ENCODE measurements at places on chromosomes 2 and 18.

DNA sequence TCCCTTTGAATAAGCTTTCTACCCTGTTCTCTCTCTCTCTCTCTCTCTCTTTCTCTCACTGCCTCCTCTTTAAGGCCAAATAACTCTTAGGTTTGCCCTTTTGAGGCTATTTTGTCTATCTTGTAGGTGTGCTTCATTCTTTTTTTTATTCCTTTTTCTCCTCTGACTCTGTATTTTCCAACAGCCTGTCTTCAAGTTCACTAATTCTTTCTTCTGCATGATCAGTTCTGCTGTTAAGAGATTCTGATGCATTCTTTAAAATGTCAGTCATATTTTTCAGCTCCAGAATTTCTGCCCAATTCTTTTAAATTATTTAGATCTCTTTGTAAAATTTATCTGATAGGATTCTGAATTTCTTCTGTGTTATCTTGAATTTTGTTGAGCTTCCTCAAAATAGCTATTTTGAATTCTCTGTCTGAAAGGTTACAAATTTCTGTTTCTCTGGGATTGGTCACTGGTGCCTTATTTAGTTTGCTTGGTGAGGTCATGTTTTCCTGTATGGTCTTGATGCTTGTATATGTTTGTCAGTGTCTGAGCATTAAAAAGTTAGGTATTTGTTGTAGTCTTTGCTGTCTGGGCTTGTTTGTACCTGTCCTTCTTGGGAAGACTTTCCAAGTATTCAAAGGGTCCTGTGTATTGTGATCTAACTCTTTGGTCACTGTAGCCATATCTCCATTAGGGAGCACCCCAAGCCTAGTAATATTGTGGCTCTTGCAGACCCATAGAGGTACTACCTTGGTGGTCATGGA is 35.4 kb upstream of the DYNC1I2 start:
- DNase-seq = no peak

- DNase-seq = no peak
Measured at GRCh38 chr2:43169987-43170386, 56.4 kb downstream of the ZFP36L2 start.

DNA sequence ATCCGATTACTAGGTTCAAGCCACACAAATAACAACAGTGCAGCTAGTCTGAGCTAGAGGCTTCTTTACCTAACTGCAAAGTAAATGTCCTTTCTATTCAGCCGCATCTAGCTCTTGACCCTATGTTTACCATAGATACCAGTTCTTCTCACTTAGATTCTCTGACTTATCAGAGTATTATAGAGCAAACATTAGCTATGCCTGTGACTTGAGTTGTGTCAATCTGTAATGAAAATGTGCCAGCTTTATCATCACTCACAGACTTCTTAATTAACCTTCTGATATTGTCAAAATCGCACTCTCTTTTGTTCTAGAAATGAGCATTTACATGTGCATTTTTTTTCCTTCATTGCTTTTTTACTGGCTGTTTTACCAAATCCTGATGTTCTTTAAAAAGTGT is 79.9 kb downstream of the BCL11A start:
- no peak for DNase-seq

- DNase-seq = no peak
Measured at GRCh38 chr18:63181706-63182309, 137.8 kb downstream of the BCL2 start.

DNA sequence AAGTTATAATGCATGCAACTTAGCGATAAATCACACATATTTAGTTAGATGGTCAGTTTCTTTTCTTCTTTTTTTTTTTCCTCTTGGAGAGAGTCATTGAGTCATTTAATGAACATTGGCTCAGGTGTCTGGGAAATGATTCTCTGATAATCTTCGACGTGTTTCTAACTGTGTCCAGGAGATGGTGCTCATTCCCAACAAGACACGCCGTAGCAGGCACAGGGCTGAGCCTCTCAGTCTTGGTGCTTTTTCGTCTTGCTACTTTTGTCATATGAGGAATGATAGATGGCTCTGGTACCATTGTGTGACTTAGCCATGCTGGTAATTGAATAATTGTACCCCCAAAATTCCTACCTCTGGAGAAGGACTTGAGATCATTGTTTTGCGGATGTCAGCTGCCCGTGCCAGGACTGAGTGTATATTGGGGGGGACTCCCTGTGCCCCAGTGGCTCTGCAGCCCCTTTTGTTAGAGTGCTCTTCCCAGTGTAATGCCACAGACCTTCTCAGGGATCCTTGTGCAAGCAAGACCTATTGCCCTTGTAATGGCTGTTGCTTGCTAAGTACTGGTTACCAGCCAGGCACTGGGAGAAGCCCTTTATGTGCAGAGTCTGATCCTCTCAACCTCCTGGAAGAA is 107.6 kb upstream of the CYRIA start:
- DNase-seq = peak; percentile 63

- DNase-seq = peak; percentile 33
Measured at GRCh38 chr2:42084231-42084671, 36.4 kb downstream of the PKDCC start.

DNA sequence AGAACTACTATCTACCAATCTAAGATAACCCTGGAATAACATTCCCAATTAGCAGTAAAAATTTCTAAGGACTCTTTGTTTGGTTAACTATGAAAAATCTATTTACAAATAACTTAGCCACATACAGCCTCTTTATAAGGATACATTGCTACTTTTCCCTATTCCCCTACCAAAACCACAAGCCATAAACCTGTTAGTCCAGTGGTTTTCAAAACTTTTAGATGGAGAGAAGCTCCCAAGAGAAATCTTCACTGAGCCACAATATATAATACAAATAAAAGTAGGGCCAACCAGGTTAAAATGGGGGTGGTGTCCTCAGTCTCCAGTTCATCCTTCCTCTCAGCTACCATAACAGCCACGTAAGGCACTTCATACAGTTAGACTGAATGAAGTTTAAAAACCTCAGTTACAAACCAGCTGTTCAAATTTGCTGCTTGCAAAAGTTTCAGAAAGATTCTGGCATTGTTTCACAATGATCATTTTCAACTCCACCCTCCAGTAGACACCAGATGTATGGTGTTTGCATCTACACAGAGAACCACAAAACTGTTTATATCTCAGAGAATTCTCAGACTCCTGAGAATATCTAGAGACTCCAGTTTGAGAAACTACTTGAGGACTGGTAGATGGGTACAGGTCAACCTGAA is 26.0 kb downstream of the SOS1 start:
- peak; percentile 45 for DNase-seq

DNA sequence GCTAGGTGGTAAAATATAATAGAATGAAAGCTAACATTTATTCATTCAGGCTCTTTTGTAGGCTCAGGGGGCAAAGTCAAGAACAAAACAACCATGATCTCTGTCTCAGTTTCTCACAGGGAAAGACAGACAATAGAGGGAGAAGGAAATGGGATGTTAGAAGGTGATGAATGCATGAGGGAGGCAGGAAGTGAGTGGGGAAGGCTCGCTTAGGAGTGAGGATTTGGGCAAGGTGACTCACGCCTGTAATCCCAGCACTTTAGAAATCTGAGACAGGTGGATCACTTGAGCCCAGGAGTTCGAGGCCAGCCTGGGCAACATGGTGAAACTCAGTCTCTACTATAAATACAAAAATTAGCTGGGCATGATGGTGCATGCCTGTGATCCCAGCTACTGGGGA is 88.4 kb downstream of the CTIF start:
- no peak for DNase-seq

GRCh38 chr2:109055435-109055834 is 66.4 kb upstream of the EDAR start:
- no peak for DNase-seq

GRCh38 chr2:224086226-224086914 is 47.3 kb upstream of the SERPINE2 start:
- peak; percentile 84 for DNase-seq

DNA sequence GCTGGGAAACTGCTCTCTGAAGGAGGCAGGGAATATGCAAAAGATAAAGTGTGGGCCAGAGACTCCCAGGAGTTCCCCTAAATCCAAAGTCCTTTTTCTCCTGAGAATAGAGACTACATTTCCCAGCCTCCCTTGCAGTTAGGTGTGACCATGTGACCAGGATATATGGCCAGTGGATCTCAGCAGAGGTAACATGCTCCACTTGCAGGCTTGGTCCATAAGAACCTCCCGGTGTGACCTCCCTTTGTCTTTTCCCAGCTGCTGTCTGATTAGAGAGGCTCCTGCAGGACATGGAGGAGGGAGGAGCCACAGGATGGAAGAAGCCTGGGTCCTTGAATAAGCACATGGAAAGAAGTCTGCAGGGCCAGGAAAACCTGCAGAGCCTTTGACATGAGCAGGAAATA is 76.2 kb downstream of the TGFA start:
- DNase-seq = no peak

- no peak for DNase-seq
Measured at GRCh38 chr2:186348200-186348599, 137.9 kb upstream of the ZC3H15 start.

GRCh38 chr2:159262226-159262625 is 24.3 kb downstream of the WDSUB1 start:
- DNase-seq = peak; percentile 52

DNA sequence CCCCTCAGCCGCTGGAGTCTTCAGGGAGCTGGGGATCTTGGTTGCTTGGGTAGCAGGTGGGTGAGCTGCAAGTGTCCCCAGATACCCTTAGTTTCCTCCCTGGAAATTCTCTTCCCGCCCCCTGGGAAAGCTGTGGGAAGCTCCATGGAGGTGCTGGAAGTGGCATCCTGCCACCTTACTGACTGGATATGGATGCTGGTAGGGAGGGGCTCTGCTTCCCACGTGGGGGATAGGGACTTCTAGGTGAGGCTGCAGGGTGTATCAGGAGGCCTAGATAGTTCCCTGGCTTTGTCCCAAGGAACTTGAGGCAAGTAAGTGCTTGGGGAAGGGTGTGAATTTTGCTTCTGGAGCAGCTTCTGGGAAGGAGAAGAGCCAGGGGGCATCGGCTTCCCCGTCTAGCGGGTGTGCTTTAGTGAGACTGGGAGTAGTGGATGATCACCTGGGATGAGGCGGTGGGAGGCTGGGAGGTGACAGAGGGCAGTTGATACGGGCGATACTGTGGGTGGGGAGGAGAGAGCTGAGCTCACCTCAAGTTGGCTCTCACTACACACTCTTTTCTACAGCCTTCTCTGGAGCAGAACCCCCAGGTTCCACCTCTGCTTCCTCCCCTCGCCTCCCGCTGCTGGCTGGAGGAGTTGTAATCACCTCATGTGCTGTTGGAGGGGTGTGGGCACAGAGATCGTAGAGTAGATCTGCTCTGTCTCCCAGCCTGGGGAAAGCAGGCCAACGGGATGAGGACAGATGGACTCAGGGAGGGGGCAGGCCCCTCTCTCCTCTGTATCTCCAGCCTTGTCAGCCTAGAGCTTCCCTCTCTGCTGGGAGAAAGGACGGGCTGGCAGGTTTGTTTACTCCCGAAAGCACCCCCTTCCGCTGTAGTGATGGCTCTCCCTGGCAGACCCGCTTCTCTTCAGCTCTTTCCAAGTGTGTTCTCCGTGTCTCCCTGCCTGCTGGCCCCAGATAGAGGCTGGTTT is 19.8 kb downstream of the TET3 start:
- no peak for DNase-seq

GRCh38 chr2:240871071-240871958 is 2.7 kb downstream of the AGXT start:
- DNase-seq = no peak

GRCh38 chr18:57915865-57916582 is 112.9 kb upstream of the ATP8B1 start:
- no peak for DNase-seq

DNA sequence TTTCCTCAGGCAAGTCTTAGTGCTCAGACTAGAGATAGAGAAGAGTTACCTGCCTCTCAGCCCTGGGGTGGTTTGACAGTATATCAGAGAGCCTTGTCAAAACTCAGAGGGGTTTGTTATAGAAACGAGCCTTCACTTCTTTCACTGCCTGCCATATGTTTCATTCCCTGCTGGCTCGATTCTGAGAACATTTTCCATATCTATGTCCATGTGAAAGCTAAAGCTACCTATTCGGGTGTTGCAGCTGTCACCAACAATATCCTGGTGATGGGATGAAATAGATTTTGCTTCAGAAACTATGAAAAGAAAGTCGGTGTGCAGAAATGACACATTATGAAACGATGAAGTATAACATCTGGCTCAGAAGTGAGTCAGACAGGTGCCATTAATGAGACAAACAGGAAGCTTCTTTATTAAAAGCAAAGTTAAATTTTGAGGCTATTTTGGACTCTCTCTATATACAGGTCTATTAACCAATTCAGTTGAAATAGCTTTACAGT is 56.1 kb upstream of the TANK start:
- DNase-seq = no peak

GRCh38 chr2:215191477-215191876 is 53.1 kb upstream of the ABCA12 start:
- DNase-seq = no peak

DNA sequence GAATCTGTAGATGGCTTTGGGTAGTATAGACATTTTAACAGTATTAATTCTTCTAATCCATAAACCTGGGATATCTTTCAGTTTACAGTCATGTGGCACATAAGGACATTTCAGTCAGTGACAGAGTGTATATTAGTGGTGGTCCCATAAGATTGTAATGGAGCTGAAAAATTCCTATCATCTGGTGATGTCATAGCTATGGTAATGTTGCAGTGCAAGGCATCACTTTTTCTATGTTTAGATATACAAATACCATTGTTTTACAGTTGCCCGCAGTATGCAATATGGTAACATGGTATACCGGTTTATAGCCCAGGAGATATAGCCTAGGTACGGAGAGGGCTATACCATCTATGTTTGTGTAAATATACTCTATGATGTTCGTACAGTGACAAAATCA is 9.7 kb downstream of the CCDC150 start:
- DNase-seq = no peak

DNA sequence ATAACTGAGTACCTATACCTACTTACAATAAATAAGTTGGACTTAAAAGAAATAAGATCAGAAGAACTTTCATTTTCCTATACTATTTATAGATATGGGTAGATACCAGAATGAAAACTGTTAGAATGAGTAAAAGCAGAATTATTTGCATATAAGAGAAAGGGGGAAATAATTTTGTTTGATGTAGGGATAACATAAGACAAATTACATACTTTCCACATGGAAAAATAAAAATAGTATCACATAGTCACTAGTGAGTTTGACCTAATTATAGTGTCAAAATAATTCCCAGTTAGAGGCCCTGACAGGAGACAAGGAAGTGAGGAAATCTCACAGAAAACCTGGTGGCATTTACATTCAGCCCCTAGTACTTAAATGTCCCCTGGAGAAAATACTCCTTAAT is 28.6 kb downstream of the KCMF1 start:
- DNase-seq = no peak

- DNase-seq = peak; percentile 43
Measured at GRCh38 chr2:195559431-195559914, 97.6 kb upstream of the SLC39A10 start.

DNA sequence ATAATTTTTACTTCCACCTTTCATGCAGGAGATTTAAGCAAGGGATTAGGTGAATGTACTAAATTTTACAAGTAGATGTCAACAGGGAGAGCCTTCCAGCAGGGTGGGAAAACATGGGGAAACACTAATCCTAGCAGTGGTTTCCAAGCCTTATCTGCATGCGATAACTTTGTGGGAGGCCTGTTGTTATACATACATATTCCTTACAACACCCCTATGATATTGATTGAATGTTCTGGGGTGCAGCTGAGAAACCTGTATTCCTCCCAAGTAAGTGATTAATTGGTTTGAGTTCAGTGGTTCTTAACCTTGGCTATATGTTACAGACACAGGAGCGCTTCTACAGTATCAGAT is 65.9 kb downstream of the COL4A4 start:
- DNase-seq = no peak

GRCh38 chr2:62529758-62530157 is 23.8 kb upstream of the TMEM17 start:
- DNase-seq = no peak

- DNase-seq = no peak
Measured at GRCh38 chr18:13374468-13375301, 156.1 kb downstream of the LDLRAD4 start.

Measured in AG20443 (cell line).